Inflammatory macrophage treated with lipopolysaccharide for 4 hours (primary cell): ENCODE measurements at places on chromosomes 11 and 22.

- DNase-seq, result peak; percentile 75
Observed at GRCh38 chr11:12134236-12134585, 23.8 kb downstream of the MICAL2 start.

- DNase-seq, result no peak
Observed at GRCh38 chr11:23399995-23400394, 539.7 kb upstream of the CCDC179 start.

GRCh38 chr22:30879415-30879797 is 89.2 kb downstream of the MORC2 start:
- DNase-seq, result no peak

GRCh38 chr11:203945-204586 is 3.1 kb downstream of the BET1L start:
- DNase-seq, result no peak

- DNase-seq, result no peak
Observed at GRCh38 chr22:49693416-49693815, 134.3 kb downstream of the BRD1 start.

DNA sequence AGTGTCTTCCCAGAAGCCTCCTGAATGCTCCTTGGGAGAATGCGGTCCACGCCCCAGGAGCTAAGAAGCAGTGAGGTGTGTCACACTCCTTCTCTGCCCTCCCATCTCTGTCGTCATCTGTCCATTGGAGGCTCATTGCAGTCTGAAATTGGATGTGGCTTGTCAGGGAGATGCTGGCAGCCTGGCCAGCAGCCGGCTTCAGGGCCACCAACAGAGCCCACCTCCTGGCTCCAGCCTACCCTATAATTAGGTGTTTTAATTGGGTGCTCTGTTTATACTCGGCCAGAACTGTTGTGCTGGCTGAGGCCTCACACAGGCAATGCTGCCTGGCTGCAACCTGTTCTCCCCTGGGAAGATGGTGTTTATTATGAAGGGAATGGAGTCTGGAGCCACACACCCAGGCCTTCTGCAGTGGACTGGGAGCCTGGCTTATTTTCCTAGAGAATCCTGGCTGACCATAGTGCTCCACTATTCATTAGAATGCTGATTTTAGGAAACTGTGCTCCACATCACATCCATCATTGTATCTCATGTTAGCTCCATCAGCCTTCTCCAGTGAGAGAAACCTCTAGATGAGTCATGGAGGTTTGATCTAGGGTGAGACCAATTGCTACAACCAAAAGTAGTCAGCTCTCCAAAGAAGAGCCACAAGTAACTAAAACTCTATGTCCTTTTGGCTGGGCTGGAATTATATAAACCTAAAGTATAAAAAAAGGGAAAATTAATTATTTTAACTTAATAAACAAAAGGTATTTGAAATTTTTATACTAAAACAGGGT is 86.8 kb upstream of the CRTAM start:
- DNase-seq, result no peak

DNA sequence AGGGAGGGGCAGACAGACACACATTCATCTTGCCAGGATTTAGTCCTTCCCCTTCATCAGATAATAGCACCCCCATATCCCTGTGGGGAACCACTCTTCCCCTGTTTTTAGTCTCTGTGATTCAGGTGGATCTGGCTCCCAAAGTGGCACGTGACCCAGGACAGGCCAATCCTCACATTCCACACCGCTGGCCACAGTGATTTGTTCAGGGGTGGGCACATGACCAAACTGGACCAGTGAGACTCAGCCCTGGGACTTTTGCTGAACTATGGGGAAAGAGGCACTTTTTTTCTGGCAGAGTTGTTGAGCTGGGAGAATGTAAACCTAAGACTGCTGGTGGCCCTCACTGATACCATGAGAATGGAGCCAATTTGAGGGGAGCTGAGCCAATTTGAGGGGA is 19.1 kb upstream of the KCNJ11 start:
- DNase-seq, result no peak

- no peak for DNase-seq
Observed at GRCh38 chr11:64888729-64889511, 10.5 kb upstream of the EHD1 start.

GRCh38 chr11:20099527-20099926 is 60.7 kb downstream of the DBX1 start:
- no peak for DNase-seq

- no peak for DNase-seq
Observed at GRCh38 chr11:115197031-115197430, 307.2 kb downstream of the CADM1 start.

GRCh38 chr22:37680191-37680851 is 4.9 kb downstream of the LGALS1 start:
- no peak for DNase-seq

DNA sequence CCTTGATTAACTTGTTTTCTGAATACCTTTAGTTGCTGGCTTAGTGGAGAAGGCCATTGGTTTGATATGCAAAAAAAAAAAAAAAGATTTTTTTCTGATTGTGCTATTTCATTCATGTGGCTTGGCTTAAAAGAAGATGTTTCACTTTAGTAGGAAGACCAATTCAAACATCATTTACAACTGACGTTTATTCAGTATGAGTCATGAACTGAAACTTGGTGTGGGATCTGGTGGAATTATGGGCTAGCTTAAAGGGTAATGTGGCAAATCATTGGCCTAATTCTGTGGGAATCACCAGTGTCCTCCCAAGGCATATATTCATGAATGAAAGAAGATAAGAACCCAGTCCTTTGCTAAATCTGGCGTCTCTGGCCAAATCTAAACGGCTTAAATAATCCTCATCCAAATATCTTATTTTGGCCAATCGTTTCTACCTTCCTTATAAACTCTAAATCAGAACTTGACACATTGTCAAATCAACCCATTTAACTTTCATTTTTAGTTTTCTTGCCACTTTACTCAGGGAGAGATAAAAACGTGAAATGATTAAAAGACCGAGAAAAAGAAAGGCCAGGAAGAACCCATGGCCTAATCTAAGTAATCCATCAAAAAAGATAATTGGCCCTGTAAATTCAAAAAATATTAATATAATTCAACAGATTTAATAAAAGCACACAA is 77.0 kb downstream of the DDIAS start:
- DNase-seq, result no peak

DNA sequence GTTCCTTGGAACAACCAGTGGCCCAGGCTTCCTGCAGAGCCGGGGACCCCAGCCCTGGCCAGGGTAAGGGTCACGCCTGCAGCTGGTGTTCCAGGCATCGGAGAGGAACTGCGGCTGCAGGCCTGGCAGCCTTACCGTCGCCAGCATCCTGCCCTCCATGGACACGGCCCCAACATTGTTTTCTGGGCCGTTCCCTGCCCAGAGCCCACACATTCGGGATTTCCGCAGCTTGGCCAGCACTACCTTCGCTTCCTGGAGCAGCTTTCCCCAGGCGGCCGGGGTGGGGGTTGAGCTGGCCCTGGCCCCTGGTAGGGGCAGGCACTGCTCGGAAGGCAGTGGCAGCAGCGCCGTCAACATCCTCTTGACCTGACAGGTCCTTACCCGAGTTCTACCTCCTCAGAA is 17.7 kb downstream of the TXN2 start:
- DNase-seq, result no peak

GRCh38 chr22:25067851-25068421 is 115.4 kb downstream of the KIAA1671 start:
- DNase-seq, result no peak

DNA sequence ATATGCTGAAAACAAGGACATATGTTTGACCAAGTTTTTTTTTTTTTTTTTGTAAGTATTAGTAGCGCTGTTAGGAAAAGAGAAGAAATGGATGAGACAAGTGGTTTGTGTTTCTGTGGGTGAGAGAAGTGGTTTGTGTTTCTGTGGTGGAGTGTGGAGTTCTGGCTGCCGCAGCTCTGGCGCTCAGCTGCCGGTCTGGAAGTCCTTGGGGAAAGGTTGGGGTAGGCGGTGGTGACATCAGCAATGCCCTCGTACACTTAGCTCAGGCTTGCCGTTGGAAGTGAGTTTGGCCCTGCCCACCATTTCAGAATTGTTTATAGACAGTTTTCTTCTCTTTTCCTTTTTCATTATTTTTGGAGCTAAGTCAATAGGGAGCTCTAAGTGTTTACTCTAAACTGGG is 116.6 kb downstream of the TBC1D22A start:
- DNase-seq, result peak; percentile 69

DNA sequence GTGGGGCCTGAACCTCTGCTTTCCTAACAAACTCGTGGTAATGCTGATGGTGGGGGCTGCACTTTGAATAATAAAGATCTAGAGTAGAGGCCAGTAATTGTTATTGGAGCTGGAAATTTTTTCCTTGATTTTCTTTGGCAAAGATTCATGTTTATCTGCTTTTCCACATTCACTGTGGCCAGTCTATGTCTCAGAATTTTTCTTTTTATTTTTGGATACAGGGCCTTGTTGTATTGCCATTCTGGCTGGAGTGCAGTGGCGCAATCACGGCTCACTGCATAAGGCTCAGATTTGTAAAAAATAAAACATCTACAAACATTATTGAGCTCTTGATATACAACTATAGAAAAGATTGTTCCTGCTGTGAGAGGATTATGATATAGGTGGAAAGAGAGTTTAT is 1.6 kb downstream of the TMEM135 start:
- DNase-seq, result no peak

DNA sequence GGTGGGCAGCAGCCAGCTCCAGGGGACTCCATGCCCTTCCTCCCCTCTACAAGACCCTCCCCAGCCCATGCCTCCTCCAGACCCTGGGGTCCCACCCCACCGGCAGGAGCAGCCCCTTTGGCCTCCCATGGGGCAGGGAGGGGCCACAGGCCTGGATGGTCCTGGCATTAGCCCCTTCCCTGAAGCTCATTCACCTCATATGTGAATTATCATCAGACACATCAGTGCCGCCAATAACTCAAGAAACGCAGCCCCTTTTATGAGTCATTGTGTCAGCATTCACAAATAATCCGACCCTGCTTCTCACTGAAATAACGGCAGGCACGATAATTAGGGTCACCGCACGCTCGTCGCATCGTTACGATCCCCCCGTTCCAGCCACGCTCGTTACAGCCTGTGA is 124.2 kb downstream of the BRD1 start:
- no peak for DNase-seq

DNA sequence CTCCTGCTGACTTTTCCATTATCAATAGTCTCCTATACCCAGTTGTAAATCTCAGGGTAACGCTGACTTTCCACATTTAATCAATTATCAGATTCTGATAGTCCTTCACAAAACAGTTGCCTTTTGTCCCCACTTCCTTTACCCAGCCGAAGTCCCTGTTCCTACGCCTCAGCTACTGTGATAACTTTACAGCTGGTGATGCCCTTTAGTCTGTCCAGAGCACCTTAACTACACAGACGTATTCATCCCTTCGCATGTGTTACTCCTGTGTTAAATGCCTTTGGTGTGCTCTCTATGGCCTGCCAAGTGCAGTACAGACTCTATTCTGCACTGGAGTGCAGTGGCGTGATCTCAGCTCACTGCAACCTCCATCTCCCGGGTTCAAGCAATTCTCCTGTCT is 20.2 kb downstream of the SSH3 start:
- no peak for DNase-seq

DNA sequence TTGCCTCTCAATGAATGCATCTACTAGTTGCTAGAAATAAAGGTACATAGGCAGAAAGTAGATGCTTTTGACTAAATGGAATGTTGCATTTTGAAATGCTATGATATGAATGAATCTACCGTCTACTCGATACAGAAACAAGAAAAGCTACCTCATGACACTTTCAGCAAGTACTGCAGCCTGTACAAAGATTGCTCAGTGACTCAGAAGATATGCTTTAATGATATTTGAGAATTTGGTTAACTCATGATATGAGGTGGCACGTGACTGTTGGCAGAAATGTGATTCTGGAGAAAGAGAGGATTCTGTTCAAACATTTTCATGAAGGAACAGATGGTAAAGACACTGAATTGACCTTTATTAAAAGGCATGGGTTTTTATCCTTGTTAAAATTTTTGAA is 76.0 kb downstream of the HSD17B12 start:
- no peak for DNase-seq

- no peak for DNase-seq
Observed at GRCh38 chr11:27459191-27459590, 13.4 kb downstream of the LGR4 start.

DNA sequence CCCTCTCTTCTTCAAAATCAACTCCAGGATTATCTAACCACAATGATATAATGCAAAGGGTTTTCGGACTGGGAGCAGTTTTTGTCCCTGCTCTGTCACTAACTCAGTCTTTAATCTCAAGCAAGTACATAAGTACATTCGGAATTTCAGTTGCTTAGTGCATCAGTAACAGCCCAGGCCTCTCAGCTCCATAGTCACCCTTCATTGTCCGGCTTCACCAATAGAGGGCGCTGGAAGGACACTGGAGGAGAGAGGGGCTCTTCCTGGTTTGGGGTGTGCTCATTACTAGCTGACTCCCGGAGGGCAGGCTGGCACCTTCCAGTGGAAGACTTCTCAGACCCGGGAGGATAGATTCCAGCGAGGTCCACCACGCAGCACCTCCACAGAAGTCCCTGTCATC is 90.4 kb upstream of the PDGFD start:
- peak; percentile 7 for DNase-seq

DNA sequence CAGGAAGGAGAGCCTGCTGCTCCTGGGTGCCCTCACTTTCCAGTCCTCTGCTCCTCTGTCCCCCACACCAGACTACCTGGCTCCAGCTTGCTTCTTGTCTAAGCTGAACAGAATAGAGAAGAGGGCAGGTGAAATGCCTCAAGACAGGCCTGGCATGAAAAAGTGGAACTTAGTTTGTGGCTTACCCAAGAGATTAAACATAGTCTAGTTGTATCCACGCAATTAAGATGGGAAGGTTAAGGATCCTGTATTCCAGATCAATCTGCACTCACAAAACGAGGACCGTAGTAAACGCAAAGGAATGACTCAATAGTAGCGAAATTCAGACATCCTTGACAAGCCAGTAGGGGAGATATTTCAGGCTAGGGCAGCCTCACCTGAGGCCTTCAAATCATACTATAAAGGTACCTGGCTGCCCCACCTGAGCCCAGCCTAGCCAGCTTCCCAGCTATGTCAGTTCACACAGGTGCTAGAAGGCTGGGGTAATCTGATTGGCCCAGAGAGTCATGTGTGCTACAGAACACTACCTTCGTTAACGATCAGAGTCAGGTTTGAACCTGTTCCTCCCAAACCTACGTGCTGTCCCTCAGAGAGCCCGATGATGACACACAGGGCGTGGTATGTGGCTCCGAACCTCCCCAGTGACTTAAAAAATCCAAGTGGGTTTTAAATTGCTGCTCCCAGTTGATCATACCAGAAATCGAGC is 46.5 kb downstream of the AHNAK start:
- no peak for DNase-seq

- no peak for DNase-seq
Observed at GRCh38 chr11:35034401-35034800, 104.6 kb upstream of the CD44 start.

GRCh38 chr11:70666311-70666710 is 268.0 kb downstream of the CTTN start:
- no peak for DNase-seq

- DNase-seq, result no peak
Observed at GRCh38 chr22:31099386-31099785, 8.0 kb downstream of the SELENOM start.
